ENCODE measurements at places on chromosomes 7 and 10.

DNA sequence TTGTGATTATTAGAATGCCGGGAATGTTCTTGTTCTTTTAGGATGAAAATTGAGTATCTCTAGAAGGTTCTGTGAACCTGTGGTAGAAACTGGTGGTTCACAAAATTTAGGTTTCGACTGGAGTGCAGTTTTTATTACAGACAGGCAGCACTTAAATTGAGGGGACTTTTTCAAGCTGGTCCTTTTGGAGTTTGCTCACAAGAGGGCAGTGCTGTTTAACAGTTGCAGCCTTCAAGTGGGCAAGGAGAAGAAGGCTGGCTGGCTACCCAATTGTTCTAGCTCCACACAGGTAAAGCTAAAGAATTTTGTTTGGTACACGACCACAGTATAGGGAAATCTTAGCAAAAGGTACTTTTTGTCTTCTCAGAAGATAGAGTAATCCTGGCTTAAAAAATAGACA is 233.6 kb downstream of the SNX13 start:
- no peak for DNase-seq

DNA sequence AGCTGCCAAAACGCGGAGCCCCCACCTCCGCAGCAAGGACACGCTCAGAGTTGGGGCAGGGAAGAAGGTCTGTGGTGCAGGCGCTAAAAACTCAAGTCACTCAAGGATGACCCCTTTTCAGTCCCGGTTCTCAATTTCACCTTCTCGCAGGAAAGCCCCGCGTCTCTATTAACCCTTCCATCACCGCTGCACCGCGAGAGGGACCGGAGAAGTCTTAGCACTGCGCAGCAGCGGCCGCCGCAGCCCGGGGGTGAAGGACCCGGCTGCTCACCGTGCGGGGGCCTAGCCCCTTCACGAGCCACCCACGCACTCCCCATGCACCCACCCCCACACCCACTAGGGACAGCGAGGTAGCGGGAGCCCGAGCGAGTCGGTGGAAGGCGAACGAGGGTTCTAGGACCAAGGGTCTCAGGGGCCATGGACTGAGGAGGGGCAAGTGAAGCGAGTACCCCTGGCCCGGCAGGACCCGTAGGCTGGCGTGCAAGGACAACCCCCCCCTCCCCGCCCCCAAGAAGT is 162.9 kb downstream of the SH3PXD2A start:
- no peak for DNase-seq

- DNase-seq = no peak
These were observed 66.1 kb upstream of the RNF148 start for GRCh38 chr7:122768827-122769226.

DNA sequence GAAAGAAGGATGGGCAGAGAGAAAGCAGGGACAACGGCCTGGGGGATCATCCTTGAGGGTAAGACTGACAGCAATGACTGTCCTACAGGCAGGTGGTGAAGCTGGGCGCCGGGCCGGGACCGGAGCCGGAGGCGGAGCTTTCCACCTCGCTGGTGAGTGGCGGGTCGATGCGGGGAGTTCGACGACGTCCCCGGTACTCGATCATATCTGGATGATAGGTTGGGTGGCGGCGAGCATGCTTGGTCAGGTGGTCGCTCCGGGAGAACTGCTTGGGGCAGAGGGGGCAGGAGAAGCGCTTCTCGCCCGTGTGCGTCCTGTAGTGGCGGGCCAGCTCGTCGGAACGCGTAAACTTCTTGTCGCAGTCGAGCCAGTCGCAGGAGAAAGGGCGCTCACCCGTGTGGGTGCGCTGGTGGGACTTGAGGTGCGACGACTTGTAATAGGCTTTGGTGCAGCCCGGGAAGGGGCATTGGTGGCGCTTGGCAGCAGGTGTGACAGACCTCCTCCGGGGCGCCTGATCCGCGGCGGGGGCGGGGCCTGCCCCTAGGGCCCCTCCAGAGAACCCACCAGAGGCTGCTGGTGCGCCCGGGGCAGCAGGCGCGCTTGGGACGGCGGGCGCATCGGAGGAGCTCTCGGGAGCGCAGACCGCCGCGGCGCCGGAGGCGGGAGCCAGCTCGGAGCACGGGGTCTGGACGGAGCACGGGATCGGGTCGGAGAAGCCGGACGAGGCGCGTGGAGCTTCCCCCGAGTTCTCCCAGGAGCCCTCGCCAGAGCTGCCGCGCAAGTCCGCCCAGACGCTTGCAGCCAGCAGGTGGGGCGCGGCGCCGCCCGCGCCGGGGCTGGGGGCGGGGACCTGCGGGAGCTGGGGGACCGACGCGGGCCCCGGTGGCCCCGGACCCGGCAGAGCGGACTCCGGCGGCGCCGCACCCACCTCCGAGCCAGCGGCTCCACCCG is 752 bp downstream of the KLF14 start:
- no peak for DNase-seq

DNA sequence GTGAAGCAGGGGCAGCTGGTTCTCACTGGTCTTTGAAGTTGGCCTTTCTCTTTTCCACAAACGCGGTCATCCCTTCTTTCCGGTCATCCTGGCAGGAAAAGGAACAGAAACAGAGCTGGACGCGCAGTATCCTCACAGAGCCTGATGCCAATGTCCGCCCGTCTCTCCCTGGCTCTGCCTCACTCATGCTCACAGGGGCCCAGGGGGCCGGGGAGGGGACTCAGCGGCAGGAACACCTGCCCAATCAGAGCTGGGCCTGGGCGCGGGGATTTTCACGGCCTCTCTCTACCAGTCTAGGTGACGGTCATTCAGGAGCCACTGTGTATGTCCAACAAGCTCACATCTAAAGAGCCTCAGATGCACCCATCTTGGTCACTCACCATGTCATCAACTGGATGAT is 5.0 kb upstream of the FUOM start:
- no peak for DNase-seq

DNA sequence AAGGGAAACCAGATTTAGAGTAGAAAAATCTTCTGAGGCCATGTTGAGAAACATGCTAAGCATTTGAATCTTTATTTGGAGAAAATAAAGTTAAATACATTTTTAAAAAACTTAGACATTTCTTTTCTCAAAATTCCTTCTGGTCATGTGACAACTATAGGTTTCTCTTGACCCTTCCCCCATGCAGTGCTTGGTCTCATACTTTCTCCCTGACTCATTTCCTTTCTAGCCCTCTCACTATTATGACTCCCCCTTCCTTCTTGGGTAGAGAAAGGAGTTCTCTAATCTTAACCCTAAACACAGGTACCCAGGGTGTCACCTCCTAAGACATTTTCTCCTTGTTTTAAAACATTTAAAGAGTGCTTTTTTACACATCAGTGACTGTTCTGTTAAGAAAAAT is 179.5 kb upstream of the TMEM106B start:
- DNase-seq = no peak

DNA sequence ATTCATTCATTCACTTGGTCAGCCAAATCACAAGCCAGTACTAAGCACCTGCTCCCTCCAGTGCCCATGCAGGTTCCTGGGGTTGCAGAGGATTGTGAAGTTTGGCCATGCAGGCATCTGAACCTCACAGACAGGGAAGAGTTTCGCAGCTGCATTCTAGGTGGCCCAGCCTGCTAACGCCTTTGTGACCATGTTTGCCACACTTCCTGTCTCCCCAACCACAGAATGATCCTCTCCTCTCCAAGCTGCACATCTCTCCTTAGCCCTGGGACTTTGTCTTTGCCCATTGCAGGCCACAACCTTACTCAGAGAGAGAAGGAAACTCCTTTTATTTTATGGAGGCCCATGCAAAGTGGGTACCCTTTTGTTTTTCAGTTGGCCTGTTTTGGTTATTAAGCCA is 31.8 kb downstream of the EPDR1 start:
- DNase-seq = no peak

- DNase-seq = no peak
These were observed 10.1 kb downstream of the PDGFA start for GRCh38 chr7:509426-510130.

GRCh38 chr10:8049865-8050555 is 4.5 kb upstream of the GATA3 start:
- no peak for DNase-seq

DNA sequence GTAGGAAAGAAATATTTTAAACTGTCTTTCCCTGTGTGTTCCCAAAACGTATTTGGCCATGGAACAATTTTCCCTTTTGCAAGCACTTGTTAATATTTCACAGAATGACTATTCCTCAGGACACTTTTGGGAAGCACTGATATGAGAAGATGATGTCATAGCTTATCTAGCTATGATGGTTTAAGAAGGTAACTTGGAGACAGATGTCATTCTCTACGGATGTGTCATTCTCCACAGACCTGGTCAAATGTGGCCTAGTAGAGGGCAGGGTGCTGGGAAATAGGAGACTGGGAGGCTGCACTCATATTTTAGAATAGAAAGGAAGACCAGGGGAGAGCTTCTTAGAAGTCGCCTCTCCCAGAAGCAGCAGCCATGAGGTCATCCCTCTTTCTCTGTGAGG is 220.7 kb upstream of the GLI3 start:
- no peak for DNase-seq

DNA sequence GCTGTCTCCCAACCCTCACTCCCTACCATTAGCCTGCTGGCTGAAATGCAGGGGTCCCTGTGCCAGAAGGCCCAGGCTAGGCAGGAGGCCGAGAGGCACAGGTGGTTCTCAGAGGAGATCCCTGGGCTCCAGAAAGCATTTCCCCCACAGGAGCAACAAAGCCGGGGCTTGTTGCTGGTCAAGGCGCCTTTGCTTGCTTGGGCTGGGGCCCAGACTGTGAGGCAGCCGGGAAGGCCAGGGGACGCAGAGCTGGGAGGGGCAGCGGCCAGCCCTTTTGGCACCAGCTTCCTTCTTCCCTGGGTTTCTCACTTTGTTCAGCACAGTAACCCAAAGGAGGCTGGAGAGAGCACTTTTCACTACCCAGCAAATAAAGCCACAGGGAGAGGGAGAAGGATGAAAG is 48.6 kb downstream of the FBXW4 start:
- no peak for DNase-seq

DNA sequence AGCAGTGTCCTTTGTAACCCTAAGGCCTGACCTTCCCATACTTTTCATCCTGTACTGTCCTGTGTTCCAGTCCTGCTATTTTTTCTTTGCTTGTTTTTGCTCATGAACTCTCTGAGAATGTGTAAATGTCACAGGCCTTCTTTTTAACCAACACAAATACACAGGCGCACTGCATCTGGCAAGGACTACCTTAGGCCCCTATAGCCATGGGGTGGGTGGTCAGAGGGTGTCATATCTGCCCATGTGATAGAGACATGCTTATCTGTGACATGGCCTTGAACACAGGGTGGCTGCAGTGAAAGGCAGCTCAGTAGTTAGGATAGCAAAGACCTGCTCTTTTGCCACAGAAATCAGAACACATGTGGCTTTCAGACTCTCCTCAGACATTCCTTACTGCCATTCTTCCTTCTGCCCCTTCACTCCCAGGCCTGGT is 3.9 kb upstream of the MBL2 start:
- no peak for DNase-seq

DNA sequence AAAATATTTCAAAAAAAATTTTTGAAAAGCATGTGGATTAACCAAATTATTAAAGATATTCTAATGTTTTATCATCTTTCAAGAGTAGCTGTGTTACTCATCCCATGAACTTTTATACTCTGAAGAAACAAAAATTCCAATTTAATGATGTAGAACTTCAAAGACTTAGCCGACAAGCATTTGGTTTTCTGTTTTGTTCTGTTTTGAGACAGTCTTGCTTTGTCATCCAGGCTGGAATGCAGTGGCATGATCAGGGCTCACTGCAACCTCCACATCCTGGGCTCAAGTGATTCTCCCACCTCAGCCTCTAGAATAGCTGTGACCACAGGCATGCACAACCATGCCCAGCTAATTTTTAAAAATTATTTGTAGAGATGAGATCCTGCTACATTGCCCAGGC is 17.8 kb upstream of the LCOR start:
- DNase-seq = no peak

- DNase-seq = no peak
These were observed 93.0 kb downstream of the TNS3 start for GRCh38 chr7:47488969-47489342.

DNA sequence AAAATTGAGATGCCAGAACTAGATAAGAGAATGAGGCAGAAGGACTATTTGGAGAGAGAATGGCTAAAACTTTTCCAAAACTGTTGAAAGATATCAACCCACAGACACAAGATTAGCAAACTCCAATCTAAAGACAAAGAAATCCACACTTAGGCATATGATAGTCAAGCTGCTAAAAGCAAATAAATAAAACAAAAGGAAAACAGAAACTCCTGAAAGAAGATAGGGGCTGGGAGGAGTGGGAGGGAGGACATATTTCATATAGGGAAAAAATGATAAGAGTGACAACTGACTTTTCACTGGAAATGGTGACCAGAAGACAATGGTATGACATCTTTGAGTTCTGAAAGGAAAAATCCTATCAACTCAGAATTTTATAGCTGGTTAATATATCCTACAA is 105.4 kb upstream of the ADO start:
- no peak for DNase-seq

DNA sequence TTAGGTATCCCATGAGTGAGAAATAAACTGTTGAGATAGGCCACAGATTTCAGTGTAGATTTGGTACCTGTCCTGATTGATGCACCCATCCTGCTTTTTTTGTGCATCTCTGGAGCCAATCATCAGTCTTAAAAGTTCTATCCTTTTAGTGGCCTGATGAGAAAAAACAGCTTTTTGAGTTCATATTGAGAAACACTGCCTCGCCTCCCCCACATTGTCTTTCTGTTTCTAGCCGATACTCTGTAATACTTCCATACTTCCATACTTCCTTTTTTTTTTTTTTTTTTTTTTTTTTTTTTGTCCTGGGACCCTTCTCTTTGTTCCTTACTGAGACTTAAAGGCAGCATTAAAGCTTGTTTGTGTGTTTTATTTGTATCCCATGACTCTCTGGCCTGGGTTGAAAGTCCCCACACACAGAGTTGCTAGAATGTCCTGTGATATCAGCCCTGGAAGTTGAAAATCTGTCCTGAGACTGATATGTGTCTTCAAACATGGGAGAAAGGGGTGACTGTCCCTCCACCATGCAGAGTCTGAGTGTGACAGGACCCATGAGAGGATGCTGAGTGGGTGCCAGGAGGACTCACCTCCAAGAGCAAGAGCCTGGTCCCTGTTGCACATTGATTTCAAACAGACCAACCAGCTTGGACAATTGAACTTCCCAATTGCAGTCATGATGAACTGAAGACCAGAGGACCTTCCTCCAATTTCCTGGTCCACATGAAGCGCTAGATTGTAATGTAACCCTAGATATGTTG is 5.7 kb downstream of the ZNF22 start:
- no peak for DNase-seq

DNA sequence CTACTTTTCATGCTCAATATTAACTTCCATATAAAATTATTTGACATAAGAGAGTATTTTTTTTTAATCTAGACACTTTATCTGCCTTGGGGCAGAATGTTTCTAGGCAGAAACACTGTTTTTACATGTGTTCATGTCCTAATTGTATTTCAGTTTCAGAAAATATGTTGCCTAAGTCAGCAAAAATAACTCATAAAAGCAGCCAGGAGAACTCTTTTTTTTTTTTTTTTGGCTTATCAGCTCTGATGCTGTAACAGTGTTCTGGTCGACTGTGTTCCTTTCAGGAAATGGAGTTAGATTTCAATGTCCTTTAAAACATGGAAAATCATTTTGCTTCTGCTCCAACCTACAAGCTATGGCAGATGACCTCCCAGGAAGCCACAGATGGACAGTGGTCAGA is 63.2 kb upstream of the OPALIN start:
- DNase-seq = no peak

- no peak for DNase-seq
These were observed 106.8 kb downstream of the PPP1R3C start for GRCh38 chr10:91525896-91526712.

Measured in stimulated activated CD8-positive, alpha-beta memory T cell treated with anti-CD3 and anti-CD28 coated beads, Interleukin-4, amount 100 ng/mL, for 1 hour (primary cell).